ENCODE measurements at places on chromosomes 4 and X. TPM values are rescaled to one million over a fixed set of nuclear protein-coding genes. Genes with fewer than 3 reads are reported as not detected.

GRCh38 chrX:132948648-132949260 lies 9.7 kb downstream of the HS6ST2 start:
- no peak for DNase-seq

DNA sequence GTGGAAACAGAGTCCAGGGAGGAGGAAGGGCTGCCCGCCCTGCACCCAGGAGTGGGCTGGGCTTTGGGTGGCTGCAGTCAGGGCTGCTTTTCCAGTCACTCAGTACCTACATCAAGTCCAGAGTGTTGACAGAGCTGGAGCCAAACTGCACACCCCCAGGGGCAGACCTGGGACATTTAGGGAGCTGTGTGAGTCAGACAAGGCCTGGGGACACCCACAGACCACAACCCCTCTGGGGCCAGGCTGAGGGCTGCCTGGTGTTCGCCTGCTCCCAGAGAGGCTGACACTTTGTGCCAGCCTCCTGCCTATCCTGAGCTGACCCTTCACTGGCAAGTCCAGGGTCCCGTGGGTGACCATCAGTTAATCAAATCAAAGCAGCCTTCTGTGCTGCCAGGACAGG lies 240.0 kb downstream of the BCOR start:
- DNase-seq: no peak

Gene MAOB
- 23.4 TPM for total RNA-seq

DNA sequence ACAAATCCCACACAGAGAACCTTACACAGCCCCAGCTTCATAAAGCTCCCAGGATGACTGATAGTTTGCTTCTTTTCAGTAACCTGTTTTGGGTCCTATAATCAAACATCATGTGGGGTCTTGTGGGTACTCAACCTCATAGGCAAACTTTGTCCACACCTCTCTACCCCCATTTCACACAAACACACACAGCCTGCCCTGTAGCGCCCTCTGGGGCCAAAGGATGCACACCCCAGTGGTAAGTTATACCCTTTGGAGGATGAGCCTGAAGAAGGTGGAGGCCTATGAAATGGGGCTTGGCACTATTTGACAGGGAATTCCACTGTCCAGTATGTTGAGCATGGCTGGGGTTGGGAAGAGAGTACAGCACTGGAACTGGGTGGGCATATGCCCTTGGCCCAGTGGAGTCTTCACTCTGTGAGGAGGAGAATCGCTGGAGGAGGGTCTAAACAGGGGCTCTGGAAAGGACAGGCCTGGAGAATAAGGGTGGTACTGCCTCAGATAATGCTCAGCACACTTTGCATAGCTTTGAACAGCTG lies 30.5 kb upstream of the COL25A1 start:
- no peak for DNase-seq

DNA sequence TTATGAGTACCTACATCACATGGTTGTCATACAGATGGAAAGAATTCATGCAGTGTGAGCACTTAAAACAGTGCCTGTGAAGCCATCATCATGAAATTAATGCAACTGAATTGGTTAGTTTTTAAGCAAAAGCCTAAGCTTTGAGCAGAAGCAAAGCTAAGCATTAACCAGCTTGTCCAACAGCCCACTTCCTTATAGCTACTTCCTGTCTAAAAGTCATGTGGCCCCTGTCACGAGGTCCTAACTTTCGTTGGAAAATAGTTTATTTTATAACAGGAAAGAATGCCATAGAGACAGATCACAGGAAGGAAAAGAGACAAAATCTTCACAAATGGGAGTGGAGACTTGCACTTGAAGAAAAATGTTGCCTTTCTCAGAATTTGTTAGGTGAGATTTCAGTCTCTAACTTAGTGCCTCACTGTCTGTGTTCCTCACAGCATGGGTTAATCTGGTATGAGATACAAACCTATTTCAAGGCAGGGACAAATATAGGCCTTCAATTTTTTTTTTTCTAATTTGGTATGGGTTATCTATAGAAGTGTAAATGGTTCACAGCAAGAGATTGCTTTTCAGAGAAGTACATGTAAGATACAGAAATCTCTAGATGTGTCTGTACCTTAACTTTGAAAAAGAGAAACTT lies 27.7 kb upstream of the VCX start:
- no peak for DNase-seq
